T-helper 9 cell (primary cell): ENCODE measurements at places on chromosomes 3 and 15.

DNA sequence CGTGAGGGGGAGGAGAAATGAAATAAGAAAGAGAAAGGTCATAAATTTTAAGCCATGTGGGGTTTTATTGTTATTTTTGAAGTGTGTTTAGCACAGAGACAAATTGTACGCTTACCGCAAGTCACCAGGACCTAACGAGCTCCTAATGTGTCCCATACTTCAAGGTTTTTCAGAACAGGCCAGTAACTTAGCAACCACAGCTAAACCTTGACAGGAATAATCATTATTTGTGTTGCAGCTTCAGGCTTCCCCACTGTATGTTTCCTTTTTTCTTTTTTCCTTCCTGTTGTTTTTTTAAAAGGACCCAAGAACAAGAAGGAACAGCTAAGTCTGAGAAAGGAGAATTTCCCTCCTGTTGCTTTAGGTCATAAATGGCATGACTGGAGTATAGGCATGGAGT is 160.8 kb downstream of the TUSC7 start:
- no peak for DNase-seq

GRCh38 chr3:69149586-69149985 is 27.2 kb upstream of the LMOD3 start:
- no peak for DNase-seq

DNA sequence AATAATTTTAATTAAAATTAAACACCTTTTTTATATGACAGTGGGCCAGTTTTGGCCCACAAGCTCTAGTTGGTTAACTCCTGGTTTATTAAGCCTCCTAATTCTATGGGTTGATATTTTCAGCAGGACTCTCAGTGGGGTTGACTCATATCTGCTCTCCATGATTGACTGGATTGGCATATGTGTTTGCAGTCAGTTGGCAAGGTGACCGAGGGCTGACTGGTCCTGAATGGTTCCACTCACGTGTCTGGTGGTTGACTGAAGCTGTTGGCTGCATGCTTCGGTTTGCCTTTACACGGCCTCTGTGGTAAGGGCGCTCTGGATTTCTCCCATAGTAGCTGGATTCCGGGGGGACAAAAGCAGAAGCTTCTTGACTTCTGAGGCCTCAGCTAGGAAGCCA is 65.3 kb upstream of the ZNF280D start:
- no peak for DNase-seq

- DNase-seq, result no peak
These were observed 12.7 kb downstream of the TKT start for GRCh38 chr3:53243165-53243564.

- DNase-seq, result no peak
These were observed 11.8 kb upstream of the PP2D1 start for GRCh38 chr3:20023623-20024405.

- no peak for DNase-seq
These were observed 89.3 kb downstream of the LRIG1 start for GRCh38 chr3:66411474-66411873.

- DNase-seq, result no peak
These were observed 314.2 kb downstream of the ZNF385D start for GRCh38 chr3:21436835-21437234.

- DNase-seq, result no peak
These were observed 272.9 kb downstream of the FEZF2 start for GRCh38 chr3:62100282-62100989.

DNA sequence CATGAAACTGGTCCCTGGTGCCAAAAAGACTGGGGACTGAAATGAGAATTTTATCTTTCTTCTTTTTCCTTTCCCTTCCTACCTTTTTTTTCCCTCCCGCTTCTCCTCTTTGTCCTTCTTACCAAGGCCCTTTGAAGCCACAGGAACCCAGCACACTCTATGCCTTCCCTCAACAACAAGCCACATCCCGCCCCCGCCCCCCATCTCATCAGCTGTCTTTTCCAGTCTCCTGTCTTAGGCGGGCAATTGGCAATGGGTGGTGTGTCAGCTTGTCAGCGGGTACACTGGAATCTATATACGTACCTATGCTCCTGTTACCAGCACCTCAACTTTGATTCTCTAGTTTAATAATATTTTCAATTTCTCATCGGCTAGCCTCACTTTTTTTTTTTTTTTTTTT is 56.3 kb upstream of the CHD2 start:
- DNase-seq, result no peak

- no peak for DNase-seq
These were observed 90.1 kb upstream of the EPHB3 start for GRCh38 chr3:184471439-184471838.

DNA sequence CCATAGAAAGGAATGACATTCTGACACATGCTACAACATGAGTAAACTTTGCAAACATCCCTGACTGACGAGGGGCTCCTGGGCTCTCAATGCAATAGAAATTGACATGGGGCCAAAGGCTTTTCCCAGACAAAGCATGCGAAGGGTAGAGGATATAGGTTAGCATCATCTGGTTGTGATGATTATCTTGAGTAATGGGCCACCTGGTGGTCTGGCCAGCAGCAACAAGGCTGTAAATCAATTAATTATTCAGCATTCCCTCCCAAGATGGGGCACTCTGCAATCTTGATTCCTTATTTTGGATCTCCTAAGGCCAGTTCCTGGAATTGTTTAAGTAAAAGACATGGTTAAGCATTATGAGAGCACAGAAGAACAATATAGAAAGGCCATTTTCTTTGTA is 99.2 kb downstream of the AGBL1 start:
- DNase-seq, result no peak

DNA sequence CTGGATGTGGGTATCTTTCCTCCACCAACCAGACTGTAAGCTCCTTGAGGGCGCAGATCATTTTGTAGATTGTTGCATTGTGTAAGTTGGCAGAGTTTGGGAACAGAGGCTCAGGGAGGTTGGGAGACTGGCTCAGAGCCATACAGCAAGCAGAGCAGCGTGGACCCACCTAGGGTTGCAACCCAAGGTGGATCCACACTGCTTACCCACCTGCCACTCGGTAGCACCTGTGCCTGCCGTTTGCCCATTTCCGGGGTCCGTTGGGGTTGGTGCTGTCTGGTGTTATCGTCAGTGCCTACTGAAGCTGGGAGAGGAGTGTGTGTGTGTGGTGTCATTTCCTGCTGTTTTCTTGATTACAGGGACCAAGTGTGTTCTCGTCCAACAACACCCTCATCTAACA is 19.0 kb downstream of the SMAD6 start:
- DNase-seq, result no peak
